ENCODE measurements at places on chromosomes 4 and X.

- DNase-seq = no peak
- peaks cover 21% of the 10 kb centered on the region for H3K4me1 ChIP-seq
- H3K36me3 ChIP-seq = no peaks in the 10 kb centered on the region
- H3K4me3 ChIP-seq = no peak overlapping the region
- H3K27me3 ChIP-seq = no peaks in the 10 kb centered on the region
Observed at GRCh38 chr4:168755598-168756477, 254.2 kb downstream of the CBR4 start.

GRCh38 chr4:165580351-165580905, 201.6 kb downstream of the CPE start:
- H3K36me3 ChIP-seq = no peaks in the 10 kb centered on the region
- H3K27ac ChIP-seq = peak overlapping the region; percentile 12
- DNase-seq = peak; percentile 3
- no peaks in the 10 kb centered on the region for H3K27me3 ChIP-seq
- H3K4me3 ChIP-seq = no peak overlapping the region

- H3K4me3 ChIP-seq = no peak overlapping the region
- H3K4me1 ChIP-seq = no peaks in the 10 kb centered on the region
- H3K27ac ChIP-seq = no peak overlapping the region
- no peaks in the 10 kb centered on the region for H3K36me3 ChIP-seq
Observed at GRCh38 chrX:38669428-38669827, 108.1 kb downstream of the TSPAN7 start.

DNA sequence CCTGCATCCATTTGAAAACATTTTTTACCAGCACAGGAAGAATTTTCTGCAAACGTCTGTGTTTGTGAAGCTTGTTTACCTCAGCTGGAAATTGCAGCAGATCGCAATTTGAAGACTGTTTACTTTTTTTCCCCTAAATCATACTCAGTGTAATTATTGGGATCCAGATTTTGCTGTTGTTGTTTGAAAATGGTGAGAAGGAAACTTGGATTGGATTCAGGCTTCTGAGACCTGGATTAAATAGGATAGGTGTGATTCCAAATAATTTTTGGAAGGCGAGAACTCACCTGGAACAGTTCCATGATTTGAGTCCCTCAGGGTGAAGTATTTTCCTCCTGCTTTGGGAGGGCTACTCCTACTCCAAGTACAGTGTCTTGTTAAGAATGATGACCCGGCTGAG, 279.8 kb downstream of the STIM2 start:
- no peak overlapping the region for H3K27ac ChIP-seq
- no peaks in the 10 kb centered on the region for H3K36me3 ChIP-seq
- H3K4me1 ChIP-seq = no peaks in the 10 kb centered on the region
- no peaks in the 10 kb centered on the region for H3K27me3 ChIP-seq
- DNase-seq = no peak
- H3K4me3 ChIP-seq = no peak overlapping the region

- no peak for DNase-seq
- no peaks in the 10 kb centered on the region for H3K4me1 ChIP-seq
- H3K27ac ChIP-seq = no peak overlapping the region
- H3K36me3 ChIP-seq = no peaks in the 10 kb centered on the region
Observed at GRCh38 chr4:87405211-87405820, 14.3 kb upstream of the HSD17B11 start.

DNA sequence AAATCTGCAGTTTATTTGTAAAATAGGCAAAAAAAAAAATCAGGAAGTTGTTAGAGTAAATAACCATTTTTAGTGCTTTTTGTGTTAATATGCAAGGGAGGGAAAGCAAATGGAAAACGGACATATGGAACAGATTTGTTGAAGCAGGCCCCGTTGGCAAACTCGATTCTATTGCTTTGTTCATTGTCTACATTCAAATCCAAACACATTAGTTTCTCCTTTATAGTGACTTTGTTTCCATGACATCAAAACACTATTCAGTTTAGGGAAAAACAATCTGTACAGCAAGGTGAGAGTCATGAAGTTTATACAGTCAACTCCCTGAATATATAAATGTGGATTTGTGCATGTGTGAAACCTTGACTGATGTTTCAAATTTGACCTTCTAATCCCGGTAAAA, 142.2 kb downstream of the FAM47A start:
- no peak overlapping the region for H3K27ac ChIP-seq
- no peaks in the 10 kb centered on the region for H3K36me3 ChIP-seq
- no peaks in the 10 kb centered on the region for H3K4me1 ChIP-seq
- H3K27me3 ChIP-seq = no peaks in the 10 kb centered on the region
- no peak overlapping the region for H3K4me3 ChIP-seq

DNA sequence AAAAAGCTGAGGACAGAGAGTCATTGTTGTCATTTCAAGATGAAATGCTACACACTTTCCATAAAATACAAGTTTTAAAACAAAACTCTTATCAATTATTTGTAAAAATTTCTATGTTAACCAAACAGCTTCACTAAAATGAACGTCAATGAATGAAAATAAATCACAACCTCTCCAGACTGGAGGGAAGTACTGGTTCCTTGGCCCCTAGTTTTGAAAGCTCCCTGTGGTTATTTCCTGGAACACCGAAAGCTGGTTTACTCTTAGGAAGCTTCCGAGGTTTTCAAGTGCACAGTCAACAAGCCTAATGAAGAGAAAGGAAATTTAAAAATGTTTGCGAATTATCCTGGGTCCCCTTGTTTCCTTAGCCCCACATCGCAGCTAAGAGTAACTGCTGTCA, 191.1 kb upstream of the TTC29 start:
- H3K4me3 ChIP-seq = no peak overlapping the region
- no peaks in the 10 kb centered on the region for H3K4me1 ChIP-seq

DNA sequence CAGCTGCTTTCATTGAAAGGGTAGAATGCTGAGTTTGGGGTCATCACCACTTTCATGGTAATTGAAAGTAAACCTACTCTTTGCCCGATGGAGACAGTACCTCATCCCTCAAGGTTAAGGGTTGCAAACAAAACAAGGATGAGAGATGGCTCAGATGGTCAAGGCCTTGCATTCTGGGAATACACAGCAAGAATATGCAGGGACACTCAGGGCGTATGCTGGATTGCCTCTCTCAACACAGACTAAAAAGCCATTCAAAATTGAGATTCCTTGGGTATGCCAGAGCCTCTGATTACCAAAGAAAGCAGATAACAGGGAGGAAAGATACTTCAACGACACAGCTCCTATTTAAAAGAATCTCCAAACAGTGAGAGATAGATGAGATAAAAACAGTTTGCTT, 310.4 kb downstream of the ARAP2 start:
- no peaks in the 10 kb centered on the region for H3K4me1 ChIP-seq
- H3K27ac ChIP-seq = no peak overlapping the region
- DNase-seq = no peak
- H3K36me3 ChIP-seq = no peaks in the 10 kb centered on the region

- no peaks in the 10 kb centered on the region for H3K27me3 ChIP-seq
- no peak for DNase-seq
Observed at GRCh38 chr4:122914292-122914904, 8.0 kb downstream of the NUDT6 start.

- no peak overlapping the region for H3K27ac ChIP-seq
- no peak for DNase-seq
- H3K36me3 ChIP-seq = no peaks in the 10 kb centered on the region
- no peaks in the 10 kb centered on the region for H3K4me1 ChIP-seq
- no peaks in the 10 kb centered on the region for H3K27me3 ChIP-seq
- no peak overlapping the region for H3K4me3 ChIP-seq
Observed at GRCh38 chrX:138856881-138857604, 145.5 kb upstream of the FGF13 start.

DNA sequence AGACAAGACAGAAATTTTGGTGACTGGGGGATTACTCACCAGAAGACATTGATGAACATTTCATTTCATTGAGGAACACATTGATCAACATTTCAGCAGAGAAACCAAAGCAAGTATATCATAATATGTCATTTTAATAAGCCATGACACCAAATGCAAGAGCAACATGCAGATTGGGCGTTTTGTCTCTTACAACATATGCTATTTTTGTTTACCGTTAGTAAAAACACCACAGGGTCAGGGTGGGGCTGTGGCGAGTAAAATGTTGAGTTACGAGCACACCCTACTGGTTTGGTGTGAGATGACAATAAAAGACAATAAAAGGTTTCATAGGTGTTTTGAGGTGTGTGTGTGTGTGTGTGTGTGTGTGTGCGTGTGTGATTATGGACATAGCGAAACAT, 294.5 kb downstream of the PDGFC start:
- no peaks in the 10 kb centered on the region for H3K36me3 ChIP-seq
- H3K4me1 ChIP-seq = peaks cover 4% of the 10 kb centered on the region
- H3K4me3 ChIP-seq = no peak overlapping the region
- H3K27me3 ChIP-seq = no peaks in the 10 kb centered on the region
- H3K27ac ChIP-seq = no peak overlapping the region

DNA sequence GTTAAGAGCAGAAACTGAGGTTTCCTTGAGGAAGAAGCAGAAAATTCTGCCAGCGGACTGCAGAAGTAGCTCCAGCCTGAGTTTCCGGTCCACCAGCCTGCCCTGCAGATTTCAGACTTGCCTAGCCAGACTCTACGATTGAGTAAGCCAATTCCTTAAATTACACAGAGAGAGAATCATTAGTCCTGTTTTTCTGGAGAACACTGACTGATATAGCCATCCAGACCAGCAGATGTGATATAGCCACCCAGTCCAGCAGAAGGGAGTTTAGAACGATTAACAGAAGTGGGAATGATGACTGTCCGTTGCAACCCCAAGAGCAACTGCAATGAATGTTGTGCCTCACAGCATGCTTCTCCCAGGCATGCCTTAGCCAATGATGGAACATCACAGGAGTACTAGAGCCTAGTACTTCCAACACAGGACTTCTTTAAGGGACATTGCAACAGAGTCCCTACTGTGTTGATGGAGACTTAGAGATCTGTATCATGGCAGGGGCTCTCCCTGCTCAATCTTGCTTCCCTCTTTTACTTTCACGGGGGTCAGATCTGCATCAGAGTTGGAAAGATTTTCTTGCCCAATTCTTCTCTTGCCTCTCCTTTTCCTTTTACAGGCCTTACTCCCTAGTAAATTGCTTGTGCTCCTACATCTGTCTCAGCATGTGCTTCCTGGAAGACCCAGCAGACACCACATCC, 264.6 kb upstream of the CLNK start:
- DNase-seq = no peak
- H3K4me3 ChIP-seq = no peak overlapping the region
- H3K36me3 ChIP-seq = no peaks in the 10 kb centered on the region

DNA sequence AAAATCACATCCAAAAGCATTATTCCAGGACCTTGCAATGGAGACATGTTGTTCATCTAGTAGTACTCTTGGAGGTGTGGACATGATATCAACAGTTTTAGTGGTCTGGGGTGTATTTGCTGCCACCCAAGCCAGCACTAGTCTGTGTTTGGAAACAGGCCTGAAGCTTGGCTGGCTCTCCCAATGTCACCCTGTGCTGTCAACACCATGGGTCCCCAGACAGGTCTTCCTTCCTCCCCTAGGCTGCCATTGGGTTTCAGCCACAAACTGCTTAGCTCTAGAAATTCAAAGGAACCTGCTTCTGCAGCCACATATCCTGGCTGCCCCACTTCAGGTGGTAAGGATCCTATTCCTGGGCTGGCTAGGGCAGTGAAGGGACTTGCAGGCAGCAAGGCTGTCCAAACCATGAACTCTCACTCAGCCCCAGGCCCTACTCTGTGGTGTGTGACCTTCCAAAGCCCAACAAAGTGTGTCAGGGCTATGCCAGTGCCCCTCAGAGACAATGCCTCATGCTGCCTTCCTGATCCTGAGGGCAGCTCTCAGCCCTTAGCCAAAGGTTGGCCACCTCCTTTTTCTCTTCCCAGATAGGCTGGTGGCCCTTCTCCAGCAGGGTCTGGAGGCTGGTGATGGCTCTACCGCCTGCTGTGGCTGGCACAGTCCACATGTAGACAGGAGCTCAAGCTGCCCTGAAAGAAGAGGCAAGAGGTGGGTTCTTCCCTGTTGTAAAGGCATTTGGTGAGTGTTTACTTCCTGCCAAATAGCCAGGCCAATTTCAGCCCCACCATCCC, 18.3 kb downstream of the AMER1 start:
- H3K27ac ChIP-seq = no peak overlapping the region
- H3K36me3 ChIP-seq = peaks cover 10% of the 10 kb centered on the region
- no peak for DNase-seq
- no peak overlapping the region for H3K4me3 ChIP-seq
- H3K27me3 ChIP-seq = no peaks in the 10 kb centered on the region

- H3K4me3 ChIP-seq = peak overlapping the region; percentile 87
- H3K36me3 ChIP-seq = no peaks in the 10 kb centered on the region
- DNase-seq = no peak
- peak overlapping the region; percentile 61 for H3K27ac ChIP-seq
- no peaks in the 10 kb centered on the region for H3K27me3 ChIP-seq
- peaks cover 16% of the 10 kb centered on the region for H3K4me1 ChIP-seq
Observed at GRCh38 chrX:139930916-139931645, 1.8 kb downstream of the ATP11C start.

Measured in thoracic aorta (tissue), 2 donors.